ENCODE measurements at places on chromosomes 4 and X. TPM values are rescaled to one million over a fixed set of nuclear protein-coding genes. Genes with fewer than 3 reads are reported as not detected.

The CCDC120 gene
- 12.3 TPM for total RNA-seq

GRCh38 chrX:15269618-15270521 is at the start of gene ASB9:
ASB9 (minus strand) TSS chrX:15270083; CDS start chrX:15269874, 209 bp downstream.
- H3K27ac ChIP-seq = no peak within 1 kb of the TSS
- H3K27me3 ChIP-seq = no peaks in the 10 kb centered on the region
- H3K4me3 ChIP-seq = no peak within 1 kb of the TSS
- H3K4me1 ChIP-seq = no peaks in the 10 kb centered on the region
- DNase-seq = peak; percentile 13

- H3K4me1 ChIP-seq = no peaks in the 10 kb centered on the region
- H3K36me3 ChIP-seq = no peaks in the 10 kb centered on the region
- no peak for DNase-seq
- H3K27me3 ChIP-seq = no peaks in the 10 kb centered on the region
Observed at GRCh38 chr4:189202869-189203271, 737.8 kb upstream of the FRG1 start.

DNA sequence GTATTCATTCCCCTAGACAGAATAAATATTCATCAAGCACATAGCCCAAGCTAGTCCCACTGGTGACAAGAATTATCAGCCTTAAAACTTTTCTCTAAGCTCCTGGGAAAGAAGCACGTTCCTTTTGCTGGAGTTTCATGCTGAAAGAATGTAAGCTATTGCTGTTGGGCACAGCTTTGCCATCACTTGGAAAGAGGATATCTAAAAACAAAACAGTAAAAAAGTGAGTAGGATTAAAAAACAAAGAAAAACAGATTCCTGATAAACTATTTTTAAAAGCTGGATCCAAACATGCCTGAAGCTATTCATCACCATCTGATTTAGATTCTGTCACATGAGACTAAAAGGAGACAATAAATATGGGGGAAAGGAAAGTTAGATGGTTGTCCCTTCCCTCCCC is 176.8 kb downstream of the SCFD2 start:
- H3K4me1 ChIP-seq = peaks cover 2% of the 10 kb centered on the region
- DNase-seq = no peak
- H3K27ac ChIP-seq = no peak overlapping the region
- no peaks in the 10 kb centered on the region for H3K36me3 ChIP-seq

DNA sequence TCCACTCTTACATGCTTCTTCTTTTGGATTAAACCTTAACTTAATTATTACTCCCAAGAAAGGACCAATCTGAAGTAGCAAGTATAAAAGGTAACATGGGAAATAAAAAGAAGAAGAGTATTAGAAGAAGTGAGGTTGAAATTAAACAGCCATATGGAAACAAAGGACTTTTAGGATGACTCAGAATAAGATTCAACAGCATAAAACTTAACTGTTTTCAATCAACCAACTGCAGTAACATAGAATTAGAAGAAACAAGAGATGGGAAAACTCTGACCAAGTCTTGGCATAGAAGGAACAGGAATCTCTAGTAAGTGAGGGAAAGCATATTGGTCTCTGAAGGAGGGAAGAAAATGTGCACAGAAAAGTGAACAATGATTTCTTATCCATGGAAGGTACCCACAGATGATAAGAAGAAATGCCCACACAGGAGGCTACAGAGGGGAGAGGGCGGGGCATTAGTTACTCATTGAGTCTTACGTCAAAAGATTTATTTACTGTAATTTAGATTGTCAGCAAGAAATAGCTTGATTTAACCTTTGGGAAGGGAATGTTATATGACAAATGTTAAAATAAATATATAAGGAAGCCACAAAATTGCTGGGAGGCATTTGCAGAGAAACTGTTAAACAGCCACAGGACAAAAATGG is 177.3 kb downstream of the BANK1 start:
- H3K27me3 ChIP-seq = no peaks in the 10 kb centered on the region
- DNase-seq = no peak

DNA sequence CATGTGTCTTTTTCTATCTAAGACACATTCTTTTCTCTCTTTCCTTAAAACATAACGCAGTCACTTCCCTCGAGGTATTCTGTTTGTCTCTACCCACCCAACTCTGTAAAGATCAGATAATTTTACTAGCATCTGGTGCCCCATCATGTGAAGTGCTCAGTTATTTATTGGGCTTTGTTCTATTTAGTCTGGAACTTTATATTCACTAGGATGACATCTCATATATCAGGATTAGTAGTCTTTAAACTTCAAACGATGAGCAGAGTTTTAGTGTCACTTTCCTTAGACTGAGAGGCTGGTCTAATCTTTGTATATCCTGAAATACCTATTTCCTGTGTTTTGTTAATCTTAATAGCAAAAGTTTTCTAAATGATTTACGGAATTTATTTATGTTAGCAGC is 445.5 kb upstream of the NDST3 start:
- DNase-seq = no peak
- no peak overlapping the region for H3K27ac ChIP-seq
- no peaks in the 10 kb centered on the region for H3K27me3 ChIP-seq
- H3K36me3 ChIP-seq = no peaks in the 10 kb centered on the region

The TCEAL6 gene
- total RNA-seq = 36.8 TPM
